ENCODE measurements at places on chromosomes 6 and 20. TPM values are rescaled to one million over a fixed set of nuclear protein-coding genes. Genes with fewer than 3 reads are reported as not detected.

DNA sequence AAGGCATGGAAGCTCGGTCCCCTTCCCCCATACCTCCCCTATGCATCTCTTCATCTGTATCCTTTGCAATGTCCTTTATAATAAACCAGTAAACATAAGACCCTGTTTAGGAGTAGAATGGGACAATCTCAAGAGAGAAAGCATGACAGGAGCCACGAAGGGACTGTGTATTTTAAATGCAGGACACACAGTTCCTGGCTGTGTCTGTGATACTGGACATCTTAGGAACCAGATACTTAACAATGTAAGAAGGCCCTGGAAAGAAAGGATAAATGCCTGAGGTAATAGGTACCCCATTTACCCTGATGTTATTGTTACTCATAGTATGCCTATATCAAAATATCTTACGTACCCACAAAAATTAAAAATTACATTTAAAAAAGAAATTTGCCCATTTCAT is 36.6 kb downstream of the NUDT3 start:
- DNase-seq = no peak

GRCh38 chr6:68724060-68724459 is 89.0 kb downstream of the ADGRB3 start:
- DNase-seq = no peak

DNA sequence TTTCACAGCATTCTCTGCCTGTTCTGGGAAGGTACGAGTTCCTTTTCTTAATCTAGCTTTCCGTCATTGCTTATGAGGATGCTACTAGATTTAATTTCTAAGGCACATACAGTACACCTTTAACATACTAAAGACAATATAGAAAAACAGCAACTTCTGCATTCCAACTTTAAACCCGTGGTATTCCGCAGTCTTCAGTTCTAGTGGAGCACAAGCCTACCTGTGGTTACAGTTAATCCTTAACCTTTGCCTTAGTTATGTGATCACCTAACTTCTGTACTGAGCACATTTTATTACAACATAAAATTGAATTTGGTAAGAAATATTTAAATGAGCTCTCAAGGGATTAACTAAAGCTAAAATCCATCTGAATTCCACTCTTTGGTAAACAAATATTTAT is 289.5 kb downstream of the BTBD9 start:
- DNase-seq = no peak

GRCh38 chr20:51914758-51915157 is 112.4 kb upstream of the SALL4 start:
- DNase-seq = no peak

DNA sequence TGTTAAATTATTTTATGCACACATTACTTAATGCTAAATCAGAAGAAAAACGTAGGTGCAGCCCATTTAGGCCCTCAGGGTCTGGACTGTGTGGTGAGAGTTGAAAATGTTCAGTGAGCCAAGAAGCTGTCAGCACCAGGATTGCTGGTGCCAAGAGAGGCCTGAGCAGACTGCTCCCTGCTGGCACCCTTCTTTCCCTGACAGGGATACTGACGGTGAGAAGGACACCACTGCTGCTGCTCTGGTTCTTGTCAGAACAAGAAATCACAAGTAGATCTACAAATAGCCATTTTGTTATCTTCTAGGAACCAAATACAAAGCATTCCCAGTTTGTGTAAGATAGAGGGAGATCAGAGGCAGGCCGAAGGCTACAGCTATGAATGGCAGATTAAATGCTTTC is 48.7 kb upstream of the CRISP1 start:
- no peak for DNase-seq

GRCh38 chr6:69796073-69796641 is 653 bp downstream of the LMBRD1 start:
- DNase-seq = peak; percentile 69

DNA sequence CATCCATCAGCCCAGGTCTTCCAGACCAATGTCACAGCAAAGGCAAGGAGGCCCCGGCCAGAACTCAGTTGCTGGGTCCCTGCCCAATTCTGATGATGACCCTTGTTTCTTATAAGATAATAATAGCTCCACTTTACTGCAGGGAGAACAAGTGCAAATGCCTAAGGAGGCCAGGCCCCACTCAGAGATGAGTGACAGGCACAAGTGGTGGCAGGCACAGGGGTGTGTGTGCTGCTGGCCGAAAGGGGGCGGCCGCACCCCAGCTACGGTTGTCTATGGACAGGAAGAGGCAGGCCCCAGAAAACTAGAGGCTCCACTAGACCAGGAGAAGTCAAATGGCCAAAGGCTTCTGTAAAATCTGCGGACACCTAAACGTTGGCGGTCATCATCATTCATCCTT is 28.6 kb downstream of the GNAS-AS1 start:
- no peak for DNase-seq

DNA sequence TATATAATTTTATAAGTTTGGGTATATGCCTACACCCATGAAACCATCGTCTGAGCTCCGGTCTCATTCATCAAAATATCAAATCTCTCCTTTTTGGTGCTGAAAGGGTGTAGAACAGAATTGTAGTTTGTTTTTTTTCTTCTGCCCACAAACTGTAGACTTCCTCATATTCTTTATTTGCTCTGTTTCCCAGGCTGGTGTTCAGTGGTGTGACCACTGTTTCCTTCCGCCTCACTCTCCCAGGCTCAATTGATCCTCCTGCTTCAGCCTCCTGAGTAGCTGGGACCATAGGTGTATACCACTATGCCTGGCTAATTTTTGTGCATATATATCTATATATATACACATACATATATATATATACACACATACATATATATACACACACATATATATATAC is 139.6 kb upstream of the HCRTR2 start:
- DNase-seq = no peak

- no peak for DNase-seq
Observed at GRCh38 chr6:20202324-20202658, 10.0 kb downstream of the MBOAT1 start.

- DNase-seq = no peak
Observed at GRCh38 chr6:5481750-5482149, 220.4 kb downstream of the FARS2 start.

DNA sequence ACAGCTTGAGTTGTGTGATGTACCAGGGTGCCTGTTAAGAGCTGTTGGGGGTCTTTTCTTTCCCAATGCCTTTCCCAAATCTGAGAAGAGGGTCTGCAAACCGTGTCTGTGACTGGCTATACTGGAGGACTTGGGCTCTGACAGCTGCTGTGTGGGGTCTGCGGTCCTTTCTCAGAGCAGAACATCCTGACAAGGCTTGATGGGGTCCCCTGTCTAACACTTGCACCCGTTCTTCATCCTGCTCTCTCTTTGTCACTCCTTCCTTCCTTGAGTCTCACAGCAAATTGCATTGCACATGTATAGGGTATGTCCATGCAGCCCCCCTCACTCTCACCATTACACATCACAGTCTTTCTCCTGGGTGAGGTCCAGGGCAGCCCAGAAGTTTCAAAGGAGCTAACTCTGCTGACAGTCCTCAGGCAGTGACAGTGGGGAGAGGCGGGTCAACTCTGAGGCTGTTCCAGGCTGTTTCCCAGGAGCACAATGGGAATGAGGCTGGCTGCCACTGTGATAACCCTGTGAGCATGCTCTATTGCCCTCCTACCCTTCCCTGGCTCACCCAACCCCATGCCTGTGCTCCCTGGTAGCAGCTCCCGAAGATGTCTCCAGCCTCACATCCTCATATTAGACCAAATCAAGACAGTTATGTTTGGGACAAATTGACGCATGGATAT is 163.2 kb upstream of the GGTLC1 start:
- no peak for DNase-seq

DNA sequence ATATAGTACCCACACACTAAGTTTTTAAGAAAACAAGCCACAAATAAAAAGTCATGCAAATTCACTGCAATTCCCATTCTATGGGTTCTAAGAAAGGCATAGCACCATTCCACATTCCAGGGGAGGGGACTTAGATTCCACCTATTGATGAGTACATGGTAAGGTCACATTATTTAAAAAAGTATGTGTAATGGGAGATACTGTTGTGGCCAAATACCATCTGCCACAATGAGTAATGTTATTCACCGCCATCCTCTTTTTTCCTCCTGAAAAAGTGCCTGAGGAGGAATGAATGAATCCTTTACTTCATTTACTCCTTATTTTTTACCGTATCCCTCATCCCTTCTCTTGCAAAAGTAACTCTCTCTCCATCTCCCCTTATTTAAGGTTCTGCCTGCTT is 27.0 kb upstream of the ADGRF1 start:
- no peak for DNase-seq

DNA sequence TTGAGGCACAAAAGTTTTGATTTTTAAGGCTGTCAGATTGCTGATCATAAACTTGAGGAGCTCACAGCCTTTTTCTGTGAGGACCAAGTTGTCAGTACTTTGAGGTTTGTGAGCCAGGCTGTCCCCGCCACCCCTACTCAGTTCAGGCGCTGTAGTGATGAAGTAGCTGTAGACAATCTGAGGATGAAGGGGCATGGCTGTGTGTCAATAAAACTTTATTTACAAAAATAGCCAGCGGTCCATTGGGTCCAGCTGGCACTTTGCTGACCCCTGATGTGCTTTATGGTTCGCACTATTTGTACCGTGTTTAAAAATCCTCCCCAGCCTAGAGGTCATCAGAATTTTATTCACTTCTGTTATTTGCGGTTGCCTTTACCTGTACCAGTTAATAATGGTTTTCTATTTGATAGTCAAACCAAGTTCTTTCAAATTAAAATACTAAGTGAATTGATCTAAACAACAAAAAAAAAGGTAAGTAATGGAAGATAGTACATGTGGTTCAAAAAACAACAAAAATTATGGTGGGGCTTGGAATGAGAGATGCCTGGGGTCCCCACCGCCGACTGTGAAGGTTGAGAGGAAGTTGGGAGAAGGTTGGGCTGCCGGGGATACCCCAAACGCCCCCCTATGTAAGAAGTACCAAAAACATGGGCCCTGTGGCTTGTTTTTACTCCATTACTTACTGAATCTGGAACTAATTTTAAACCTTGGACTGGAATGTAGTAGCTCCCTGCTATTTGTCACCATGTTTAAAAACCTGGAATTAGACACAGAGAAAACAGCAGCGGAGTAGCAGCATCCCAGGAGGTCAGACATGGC is 123.6 kb downstream of the SYCP2 start:
- no peak for DNase-seq

DNA sequence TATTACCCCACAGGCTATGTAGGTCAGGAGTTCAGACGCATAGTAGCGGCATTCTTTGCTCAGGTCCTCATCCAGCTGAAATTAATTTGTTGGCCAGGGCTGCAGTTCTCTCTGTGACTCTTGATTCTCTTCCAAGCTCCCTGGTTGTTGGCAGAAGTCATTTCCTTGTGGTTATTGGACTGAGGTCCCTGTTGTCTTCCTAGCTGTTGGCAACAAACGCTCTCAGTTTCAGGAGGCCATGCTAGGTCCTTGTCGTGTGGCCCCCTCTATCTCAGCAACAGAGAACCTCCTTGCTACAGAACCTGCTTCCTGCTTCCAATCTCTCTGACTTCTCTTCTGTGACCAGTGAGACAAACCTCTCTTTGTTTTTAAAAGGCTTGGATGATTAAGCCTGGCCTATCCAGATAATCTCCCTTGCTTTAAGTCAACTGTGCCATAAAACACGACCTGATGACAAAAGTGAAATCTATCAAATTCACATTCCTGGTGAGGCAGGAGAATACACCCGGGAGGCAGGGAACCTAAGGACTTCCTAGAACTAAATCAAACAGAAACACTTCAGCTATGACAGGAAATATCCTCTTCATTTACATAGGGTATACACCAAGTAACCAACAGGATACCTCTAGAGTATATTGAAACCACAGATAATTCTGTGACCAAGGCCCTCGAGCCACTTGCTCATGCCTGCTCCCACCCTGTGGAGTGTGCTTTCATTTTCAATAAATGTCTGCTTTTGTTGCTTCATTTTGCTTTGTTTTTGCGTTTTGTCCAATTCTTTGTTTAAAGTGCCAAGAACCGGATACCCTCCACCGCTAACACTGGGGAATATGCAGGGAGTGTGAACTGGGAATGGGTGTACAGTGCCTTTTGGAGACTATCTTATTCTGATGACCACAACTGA is 196.0 kb downstream of the BTBD3 start:
- DNase-seq = peak; percentile 73

Gene CHRNA4
- not detected for total RNA-seq

Gene TMC2
- not detected for total RNA-seq

Gene KIZ
- total RNA-seq = 16.8 TPM

Gene POPDC3
- not detected for total RNA-seq

Gene HLA-DRA
- total RNA-seq = 238 TPM

Gene LZTS3
- total RNA-seq = 22.3 TPM

Gene FILIP1
- total RNA-seq = 29.8 TPM

Gene TREM2
- not detected for total RNA-seq

All from stomach (tissue), 19 donors.